Stomach (tissue), 19 donors: ENCODE measurements at places on chromosomes 3 and 15. TPM values are rescaled to one million over a fixed set of nuclear protein-coding genes. Genes with fewer than 3 reads are reported as not detected.

GRCh38 chr15:85128621-85129020 lies 147.0 kb downstream of the PDE8A start:
- H3K36me3 ChIP-seq: peaks cover 13% of the 10 kb centered on the region
- no peaks in the 10 kb centered on the region for H3K27me3 ChIP-seq
- H3K4me1 ChIP-seq: peaks cover 7% of the 10 kb centered on the region
- H3K4me3 ChIP-seq: no peak overlapping the region

DNA sequence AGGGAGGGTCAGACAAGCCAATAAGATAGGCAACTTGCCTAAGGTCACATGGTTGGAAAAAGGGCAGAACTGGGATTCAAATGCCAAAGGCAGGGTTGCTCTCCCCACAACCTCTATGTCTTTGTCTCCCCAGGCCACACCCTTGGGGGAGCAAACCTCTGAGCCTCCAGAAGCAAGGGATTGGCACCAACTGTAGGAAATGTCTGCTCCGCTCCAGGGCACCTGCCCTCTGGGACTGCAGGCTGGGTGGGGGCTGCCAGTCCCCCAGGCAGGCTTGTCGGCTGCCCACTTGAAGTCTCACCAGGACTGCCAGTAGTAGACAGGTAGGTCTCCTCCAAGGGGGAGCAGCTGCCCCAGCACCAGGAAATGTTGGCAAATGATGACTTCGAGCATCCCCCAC lies 2.0 kb downstream of the FAM3D start:
- H3K4me3 ChIP-seq: no peak overlapping the region
- H3K27me3 ChIP-seq: no peaks in the 10 kb centered on the region
- no peaks in the 10 kb centered on the region for H3K36me3 ChIP-seq
- no peak for DNase-seq
- H3K27ac ChIP-seq: peak overlapping the region; percentile 88

DNA sequence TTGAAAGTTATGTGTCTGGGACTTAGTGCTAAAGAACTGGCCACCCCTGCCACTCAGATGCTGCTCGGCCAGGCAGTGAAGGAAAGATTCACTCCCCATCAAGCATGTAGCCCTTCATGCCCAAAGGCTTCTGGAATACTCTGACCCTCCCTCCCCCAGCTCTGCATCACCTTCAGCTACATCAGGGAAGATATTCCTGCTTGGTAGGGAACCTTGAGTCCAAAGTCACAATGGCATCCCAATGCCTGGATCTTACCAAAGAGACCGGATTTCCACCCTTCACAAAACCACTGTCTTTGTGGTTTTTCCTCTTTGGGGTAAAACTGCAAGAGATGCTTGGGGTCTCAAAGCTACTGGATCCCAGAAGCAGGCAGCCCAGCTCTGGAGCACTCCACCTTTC lies 18.2 kb upstream of the BCL2A1 start:
- H3K4me3 ChIP-seq: no peak overlapping the region
- H3K36me3 ChIP-seq: no peaks in the 10 kb centered on the region
- DNase-seq: no peak
- peaks cover 6% of the 10 kb centered on the region for H3K4me1 ChIP-seq
- H3K27me3 ChIP-seq: no peaks in the 10 kb centered on the region

DNA sequence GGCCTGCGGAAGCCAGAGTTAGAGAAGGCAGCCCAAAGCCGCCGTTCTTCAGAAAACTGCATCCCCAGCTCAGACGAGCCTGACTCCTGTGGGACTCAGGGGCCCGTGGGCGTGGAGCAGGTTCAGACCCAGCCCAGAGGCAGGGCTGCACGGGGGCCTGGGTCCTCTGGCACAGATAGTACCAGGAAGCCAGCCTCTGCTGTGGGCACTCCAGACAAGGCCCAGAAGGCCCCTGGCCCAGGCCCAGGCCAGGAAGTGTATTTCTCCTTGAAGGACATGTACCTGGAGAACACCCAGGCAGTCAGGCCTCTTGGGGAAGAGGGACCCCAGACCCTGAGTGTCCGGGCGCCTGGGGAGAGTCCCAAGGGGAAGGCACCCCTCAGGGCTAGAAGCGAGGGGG lies 23.1 kb downstream of the ALPK3 start:
- peaks cover 74% of the 10 kb centered on the region for H3K4me1 ChIP-seq
- H3K36me3 ChIP-seq: no peaks in the 10 kb centered on the region
- peak; percentile 56 for DNase-seq
- H3K27ac ChIP-seq: peak overlapping the region; percentile 93
- H3K27me3 ChIP-seq: no peaks in the 10 kb centered on the region

The SPINK8 gene
- total RNA-seq: not detected
